ENCODE measurements at places on chromosomes 3 and 15. TPM values are rescaled to one million over a fixed set of nuclear protein-coding genes. Genes with fewer than 3 reads are reported as not detected.

The MASP1 gene
- total RNA-seq, result 1.0 TPM

The AP3S2 gene
- 38.5 TPM for total RNA-seq

The PROS1 gene
- total RNA-seq, result 1.3 TPM

DNA sequence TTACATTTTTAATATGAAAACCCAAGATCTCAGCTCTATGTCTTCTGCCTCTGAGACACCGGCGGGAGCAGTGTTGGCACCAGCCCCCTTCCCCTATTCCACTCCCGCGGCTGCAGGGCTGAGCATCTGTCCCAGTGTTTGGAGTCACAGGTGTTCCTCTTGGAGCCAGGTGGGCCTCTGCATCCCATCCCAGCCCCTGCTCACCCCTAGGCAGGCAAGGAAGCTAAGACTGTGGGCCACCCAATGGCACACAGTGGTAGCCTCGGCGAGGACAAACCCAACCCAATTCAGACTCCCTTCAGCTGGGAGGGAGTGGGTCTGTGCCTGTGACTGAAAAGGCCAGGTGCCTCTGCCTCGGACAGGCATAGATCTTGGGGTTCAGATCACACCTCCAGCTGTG, 3.1 kb downstream of the CHST13 start:
- no peaks in the 10 kb centered on the region for H3K4me1 ChIP-seq
- no peaks in the 10 kb centered on the region for H3K27me3 ChIP-seq
- H3K27ac ChIP-seq, result no peak overlapping the region
- H3K4me3 ChIP-seq, result no peak overlapping the region
- no peak for DNase-seq

- no peak overlapping the region for H3K4me3 ChIP-seq
- no peaks in the 10 kb centered on the region for H3K36me3 ChIP-seq
- DNase-seq, result no peak
- no peaks in the 10 kb centered on the region for H3K27me3 ChIP-seq
- 0 out of 2 replicates have a peak, but pooled peaks cover 1% of the 10 kb centered on the region for H3K4me1 ChIP-seq
- no peak overlapping the region for H3K27ac ChIP-seq
Measured at GRCh38 chr3:105539897-105540296, 173.2 kb downstream of the ALCAM start.

The OCA2 gene
- 0.31 TPM for total RNA-seq

GRCh38 chr15:33009603-33010002, 184.9 kb downstream of the FMN1 start:
- H3K4me3 ChIP-seq, result no peak overlapping the region
- H3K36me3 ChIP-seq, result no peaks in the 10 kb centered on the region
- H3K27me3 ChIP-seq, result no peaks in the 10 kb centered on the region
- DNase-seq, result no peak

DNA sequence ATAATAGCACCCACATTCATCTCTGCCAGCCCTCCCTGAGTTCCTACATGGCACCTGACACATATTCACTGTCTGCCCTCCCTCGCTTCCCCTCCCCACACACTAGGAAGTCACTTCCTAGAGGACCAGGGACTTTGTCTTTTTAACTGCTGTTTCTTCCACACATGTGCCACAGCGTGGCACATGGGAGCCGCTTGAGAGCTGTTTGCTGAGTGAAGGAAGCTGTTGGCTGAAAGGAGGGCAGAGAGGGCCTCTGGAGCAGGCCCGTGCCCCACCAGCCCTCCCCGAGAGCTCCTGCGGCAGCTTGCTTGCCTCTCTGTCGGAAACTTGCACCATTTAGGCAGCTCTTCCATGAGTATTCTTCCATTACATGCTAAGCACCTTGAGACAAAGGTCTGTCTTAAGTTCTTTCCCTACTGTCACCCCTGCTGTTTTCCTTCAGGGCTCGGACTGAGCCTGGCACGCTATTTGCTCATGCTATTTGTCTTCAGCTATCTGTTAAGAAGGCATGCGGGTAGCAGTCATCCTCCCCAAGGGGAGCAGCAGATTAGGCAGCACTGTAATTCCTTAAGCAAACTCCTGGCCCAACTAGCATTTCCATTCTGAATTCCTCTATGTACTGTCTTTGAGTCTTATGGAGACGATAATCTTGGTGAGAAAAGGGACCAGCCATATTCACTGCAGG, 72.2 kb downstream of the CACNA1D start:
- no peaks in the 10 kb centered on the region for H3K36me3 ChIP-seq
- no peak overlapping the region for H3K4me3 ChIP-seq
- no peaks in the 10 kb centered on the region for H3K27me3 ChIP-seq
- DNase-seq, result no peak
- no peaks in the 10 kb centered on the region for H3K4me1 ChIP-seq

DNA sequence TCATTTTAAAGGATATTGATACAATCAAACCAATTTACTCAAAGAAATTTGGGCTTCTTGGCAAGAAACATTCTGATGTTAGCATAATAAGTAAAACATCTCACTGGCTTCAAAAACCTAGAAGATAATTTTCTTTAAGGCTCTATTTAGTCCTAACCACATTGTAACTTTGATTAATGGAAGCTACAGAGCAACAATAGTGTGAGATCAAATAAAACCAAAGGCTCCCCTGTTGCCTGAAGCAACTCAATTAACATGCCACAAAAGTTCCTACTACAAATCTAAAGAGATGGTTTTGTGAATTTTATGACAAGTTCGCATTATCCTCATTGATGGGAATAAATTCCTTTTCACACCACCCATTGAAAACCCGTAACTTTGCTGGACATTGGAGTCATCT, 5.9 kb downstream of the DPH6 start:
- H3K27ac ChIP-seq, result no peak overlapping the region
- H3K4me1 ChIP-seq, result no peaks in the 10 kb centered on the region
- H3K4me3 ChIP-seq, result no peak overlapping the region
- DNase-seq, result no peak
- no peaks in the 10 kb centered on the region for H3K27me3 ChIP-seq

DNA sequence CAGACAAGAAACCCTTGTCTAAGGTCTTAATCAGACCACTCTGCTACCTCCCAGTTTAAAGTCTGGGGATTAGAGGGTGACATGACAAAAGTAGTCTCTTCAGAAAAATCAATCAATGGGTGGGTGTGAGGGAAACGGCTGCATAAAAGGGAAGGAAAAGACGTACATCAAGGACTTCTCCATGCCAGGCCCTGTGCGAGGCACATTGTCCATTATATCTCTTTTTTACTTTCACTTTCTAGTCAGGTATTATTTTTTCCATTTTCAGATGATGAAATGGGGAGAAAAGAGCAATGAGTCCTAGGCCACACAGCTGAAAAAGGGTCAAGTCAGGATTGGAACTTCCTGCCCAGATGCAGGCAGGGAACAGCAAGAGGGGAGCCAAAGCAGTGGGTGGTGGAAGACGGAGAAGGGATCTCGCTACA, 4.6 kb upstream of the CX3CR1 start:
- no peak for DNase-seq
- H3K36me3 ChIP-seq, result no peaks in the 10 kb centered on the region
- H3K27me3 ChIP-seq, result no peaks in the 10 kb centered on the region
- no peaks in the 10 kb centered on the region for H3K4me1 ChIP-seq

The USP50 gene
- not detected for total RNA-seq

- peaks cover 15% of the 10 kb centered on the region for H3K36me3 ChIP-seq
- H3K27me3 ChIP-seq, result no peaks in the 10 kb centered on the region
- no peak for DNase-seq
- no peaks in the 10 kb centered on the region for H3K4me1 ChIP-seq
Measured at GRCh38 chr3:33092496-33093254, 4.3 kb downstream of the GLB1 start.

GRCh38 chr3:121969631-121970030, 52.4 kb downstream of the ILDR1 start:
- no peak overlapping the region for H3K4me3 ChIP-seq
- H3K27me3 ChIP-seq, result no peaks in the 10 kb centered on the region
- no peaks in the 10 kb centered on the region for H3K4me1 ChIP-seq
- no peak overlapping the region for H3K27ac ChIP-seq

GRCh38 chr3:24683633-24684384, 189.2 kb upstream of the THRB start:
- no peak for DNase-seq
- no peaks in the 10 kb centered on the region for H3K27me3 ChIP-seq
- no peak overlapping the region for H3K4me3 ChIP-seq
- H3K4me1 ChIP-seq, result peaks cover under 1% of the 10 kb centered on the region

DNA sequence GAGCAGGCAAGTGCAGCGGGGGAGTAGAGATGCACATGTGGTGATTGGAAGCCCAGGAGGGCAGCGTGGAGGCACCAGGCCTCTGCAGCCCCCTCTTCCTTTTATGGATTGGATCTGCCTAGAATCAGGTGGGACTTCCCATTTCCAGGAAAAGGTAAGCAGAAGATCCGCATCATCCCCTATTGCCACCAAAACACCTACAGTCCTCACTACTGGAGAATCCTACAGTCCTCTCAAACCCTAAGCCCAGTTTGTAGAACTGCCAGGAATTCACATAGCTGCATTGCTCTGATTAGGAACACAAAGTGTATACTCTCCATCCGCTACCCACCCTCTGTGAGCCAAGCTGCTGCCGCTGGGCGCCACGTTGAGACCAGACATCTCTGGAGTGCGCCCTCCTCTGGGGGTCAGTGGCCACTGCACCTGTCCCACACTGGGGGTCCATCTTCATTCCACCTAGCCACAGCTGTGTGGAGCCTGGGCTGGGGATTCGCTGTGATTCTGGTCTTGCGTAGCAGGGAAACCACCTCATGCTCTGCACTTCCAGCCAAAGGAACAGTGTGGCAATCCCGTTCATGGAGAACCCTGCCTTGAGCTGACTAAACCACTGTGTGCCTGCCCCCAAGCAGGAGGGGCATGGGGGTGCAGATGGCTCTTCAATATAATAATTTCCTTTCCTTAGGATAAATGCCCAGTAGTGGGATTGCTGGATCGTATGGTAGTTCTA, 88.9 kb upstream of the PTX3 start:
- peaks cover 2% of the 10 kb centered on the region for H3K36me3 ChIP-seq
- no peaks in the 10 kb centered on the region for H3K4me1 ChIP-seq
- H3K27me3 ChIP-seq, result no peaks in the 10 kb centered on the region
- no peak overlapping the region for H3K4me3 ChIP-seq

- no peak for DNase-seq
- H3K27ac ChIP-seq, result no peak overlapping the region
- no peaks in the 10 kb centered on the region for H3K27me3 ChIP-seq
Measured at GRCh38 chr3:113194823-113195401, 16.4 kb upstream of the BOC start.
